ENCODE measurements at places on chromosomes 6 and 20. TPM values are rescaled to one million over a fixed set of nuclear protein-coding genes. Genes with fewer than 3 reads are reported as not detected.

BMP6 gene
- 2.5 TPM for total RNA-seq

TP53TG5 gene
- 1.4 TPM for total RNA-seq

EGFL8 gene
- total RNA-seq, result 10.7 TPM

PRR18 gene
- not detected for total RNA-seq

PMEPA1 gene
- 51.1 TPM for total RNA-seq

All from right cardiac atrium (tissue), 5 donors.